CD4-positive, alpha-beta T cell treated with Interleukin-6 at 100 ng/mL for 8 hours (primary cell): ENCODE measurements at places on chromosomes 2 and 18.
A peak's percentile ranks its signal among the peaks of the same experiment; 100 is the strongest.

DNA sequence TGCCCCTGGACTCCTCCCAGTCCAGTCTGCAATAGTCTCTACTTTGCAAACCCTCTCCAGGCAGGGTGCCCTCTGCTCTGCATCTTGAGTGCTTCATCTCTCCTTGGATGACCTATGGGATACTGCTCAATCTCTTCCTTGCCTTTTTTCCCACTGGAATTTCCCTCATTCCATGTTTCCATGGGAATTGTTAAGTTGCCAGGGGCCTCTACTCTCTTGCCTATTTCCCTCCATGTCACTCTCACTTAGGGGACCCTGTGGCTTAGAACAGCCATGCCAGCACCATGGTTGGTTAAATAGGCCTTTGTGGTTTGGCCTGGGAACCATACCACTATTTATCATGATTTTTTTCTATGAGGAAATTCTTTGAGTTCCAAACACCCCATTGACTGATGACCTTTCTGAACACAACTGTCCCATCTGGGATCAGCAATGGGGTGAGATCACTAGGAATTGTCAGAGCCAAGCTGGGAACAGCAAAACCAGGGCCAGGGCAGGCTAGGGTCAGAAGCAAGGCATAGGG is 91.4 kb upstream of the RBMS1 start:
- DNase-seq: no peak

- peak; percentile 76 for DNase-seq
These were observed at the start of gene GPR35 for GRCh38 chr2:240624950-240625621. GPR35 (plus strand) TSS chr2:240625480; CDS start chr2:240629953, 4,473 bp downstream.

- DNase-seq: no peak
These were observed 580.9 kb upstream of the HNMT start for GRCh38 chr2:137383391-137383790.

DNA sequence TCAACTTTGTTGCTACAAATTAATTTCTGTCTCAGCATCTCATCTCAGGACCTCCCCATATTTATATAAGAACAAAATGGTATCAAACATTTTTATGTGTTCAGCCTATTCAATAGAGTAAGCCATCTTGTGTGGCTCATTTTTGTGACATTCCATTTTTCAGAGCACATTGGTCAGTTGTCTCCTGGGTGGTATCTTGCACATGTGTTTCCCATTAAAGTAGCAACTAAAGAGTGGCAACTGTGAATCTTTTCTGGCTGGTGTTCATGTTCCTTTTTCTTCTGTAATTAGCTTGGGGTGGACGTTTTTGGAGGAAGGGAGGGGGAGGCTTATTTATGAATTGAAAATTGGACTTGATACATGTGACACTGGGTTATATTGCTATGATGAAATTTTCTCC is 45.4 kb upstream of the EFEMP1 start:
- DNase-seq: no peak

GRCh38 chr2:9232886-9233285 is 26.3 kb downstream of the ASAP2 start:
- no peak for DNase-seq
